Hippocampal formation (tissue), 2 donors: ENCODE measurements at places on chromosomes 1 and 21.

DNA sequence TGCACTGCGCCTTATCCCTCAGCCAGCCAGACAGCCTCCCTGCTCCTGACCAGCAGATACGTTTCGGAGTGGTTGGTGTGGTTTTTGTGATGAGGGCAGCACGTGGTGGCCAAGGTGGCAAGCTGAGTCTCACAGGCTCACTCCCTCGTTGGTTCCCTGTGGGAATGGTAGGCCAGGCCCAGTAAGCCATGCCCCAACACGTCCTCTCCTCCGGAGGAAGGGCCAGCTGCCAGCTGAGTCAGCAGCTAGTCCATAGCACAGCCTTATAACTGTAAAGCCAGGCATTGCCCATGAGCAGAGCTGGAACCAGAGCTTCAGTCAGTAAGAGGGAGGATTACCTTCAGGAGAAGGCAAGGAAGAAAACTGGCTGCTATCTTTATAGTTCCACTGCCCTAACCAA, 29.5 kb downstream of the SZRD1 start:
- no peak for DNase-seq

DNA sequence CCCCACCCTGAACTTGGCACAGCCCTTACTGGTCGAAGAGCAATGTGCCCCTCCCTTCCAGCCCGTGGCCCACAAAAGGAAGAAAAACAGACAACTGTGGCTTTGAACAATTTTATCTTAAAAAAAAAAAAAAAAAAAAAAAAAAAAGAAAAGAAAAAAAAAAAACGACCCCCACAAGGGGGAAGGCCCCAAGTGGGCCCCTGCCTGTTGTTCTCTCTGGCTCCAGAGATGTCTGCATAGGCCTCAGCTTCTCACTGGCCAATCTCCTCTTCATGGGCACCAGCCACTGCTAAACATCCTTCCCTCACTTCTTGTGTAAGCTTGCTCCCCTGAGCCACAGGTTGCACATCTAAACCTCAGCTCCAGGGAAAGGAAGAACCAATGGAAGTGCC, 386 bp upstream of the TSTD1 start:
- DNase-seq = no peak

DNA sequence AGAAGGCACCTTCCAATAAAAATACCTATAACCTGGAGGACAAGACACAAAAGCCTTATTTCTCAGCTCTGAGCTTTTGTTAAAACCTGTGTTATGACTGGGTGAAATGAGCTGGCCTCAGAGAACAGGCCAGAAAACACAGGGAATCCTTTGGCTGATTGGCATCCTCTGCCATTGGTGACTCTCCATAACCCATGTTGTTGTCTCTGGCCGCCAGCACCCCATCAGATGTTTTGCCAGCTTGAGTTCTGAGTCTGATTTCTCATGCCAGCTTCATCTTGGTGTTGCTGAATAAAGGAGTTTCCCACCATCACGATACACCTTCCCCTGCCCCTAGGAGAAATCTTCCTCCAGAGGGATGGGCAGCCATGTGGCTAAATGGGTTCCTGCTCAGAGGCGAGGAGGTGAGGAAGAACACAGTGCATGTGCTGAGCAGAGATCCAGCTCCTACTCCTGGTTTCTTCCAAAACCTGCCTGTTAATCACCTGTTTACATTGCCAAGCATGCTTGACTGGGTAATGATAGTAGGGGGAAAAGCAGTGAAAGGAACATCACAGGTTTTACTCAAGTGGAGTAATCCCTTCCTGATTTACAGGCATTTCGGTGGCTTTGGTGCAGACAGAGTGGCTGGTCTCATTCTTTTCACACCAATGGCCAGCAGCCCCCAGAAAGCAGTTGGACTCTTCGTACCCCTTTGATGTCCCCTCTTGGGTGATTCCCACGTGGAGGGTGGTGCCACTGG, 109.8 kb downstream of the ROR1 start:
- DNase-seq = no peak

GRCh38 chr1:67489643-67490042, 59.4 kb upstream of the SERBP1 start:
- DNase-seq = no peak

DNA sequence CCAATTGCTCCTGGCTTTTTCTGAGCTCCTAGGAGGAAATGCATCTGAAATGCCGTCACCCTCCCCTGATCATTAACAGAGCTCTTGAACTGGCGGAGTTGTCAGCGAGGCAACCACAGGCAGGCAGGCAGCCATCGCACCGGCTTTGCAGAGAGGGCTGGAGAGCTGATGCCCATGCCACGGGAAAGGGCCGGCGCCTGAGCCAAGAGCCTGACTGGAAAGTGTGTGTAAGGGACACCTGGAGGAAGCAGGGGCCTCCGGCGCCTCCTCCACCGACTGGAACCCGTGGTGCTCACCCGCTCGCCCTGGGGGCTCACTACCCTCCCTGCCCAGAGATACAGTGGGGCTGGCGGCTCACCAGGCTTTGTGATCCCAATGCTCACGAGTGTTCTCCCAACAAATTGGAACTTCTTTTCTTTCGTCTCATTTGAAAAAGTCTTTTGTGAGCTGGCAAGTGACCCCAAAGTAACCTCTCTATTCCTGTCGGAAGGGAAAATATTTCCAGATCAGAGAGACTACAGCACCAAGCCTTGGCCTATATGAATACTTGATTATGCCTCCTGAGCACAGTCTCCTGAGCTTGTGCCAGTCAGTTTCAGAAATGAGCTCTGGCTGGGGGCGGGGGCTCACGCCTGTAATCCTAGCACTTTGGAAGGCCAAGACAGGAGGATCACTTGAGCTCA, 97.7 kb upstream of the SLC25A33 start:
- DNase-seq = peak; percentile 53

DNA sequence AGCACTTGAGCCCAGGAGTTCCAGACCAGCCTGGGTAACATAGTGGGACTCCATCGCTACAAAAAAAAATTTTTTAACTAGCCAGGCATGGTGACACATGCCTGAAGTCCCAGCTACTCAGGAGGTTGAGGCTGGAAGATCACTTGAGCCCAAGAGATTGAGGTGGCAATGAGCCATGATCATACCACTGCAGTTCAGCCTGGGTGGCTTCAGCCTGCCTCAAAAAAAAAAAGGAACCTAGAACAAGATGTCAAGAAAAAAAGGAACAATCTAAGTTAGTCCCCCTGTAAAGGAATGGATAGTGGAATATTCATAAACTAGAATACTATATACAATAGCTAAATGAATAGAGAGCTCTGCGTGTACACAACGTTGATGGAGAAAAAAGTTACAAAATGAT, 14.4 kb downstream of the NSL1 start:
- no peak for DNase-seq

DNA sequence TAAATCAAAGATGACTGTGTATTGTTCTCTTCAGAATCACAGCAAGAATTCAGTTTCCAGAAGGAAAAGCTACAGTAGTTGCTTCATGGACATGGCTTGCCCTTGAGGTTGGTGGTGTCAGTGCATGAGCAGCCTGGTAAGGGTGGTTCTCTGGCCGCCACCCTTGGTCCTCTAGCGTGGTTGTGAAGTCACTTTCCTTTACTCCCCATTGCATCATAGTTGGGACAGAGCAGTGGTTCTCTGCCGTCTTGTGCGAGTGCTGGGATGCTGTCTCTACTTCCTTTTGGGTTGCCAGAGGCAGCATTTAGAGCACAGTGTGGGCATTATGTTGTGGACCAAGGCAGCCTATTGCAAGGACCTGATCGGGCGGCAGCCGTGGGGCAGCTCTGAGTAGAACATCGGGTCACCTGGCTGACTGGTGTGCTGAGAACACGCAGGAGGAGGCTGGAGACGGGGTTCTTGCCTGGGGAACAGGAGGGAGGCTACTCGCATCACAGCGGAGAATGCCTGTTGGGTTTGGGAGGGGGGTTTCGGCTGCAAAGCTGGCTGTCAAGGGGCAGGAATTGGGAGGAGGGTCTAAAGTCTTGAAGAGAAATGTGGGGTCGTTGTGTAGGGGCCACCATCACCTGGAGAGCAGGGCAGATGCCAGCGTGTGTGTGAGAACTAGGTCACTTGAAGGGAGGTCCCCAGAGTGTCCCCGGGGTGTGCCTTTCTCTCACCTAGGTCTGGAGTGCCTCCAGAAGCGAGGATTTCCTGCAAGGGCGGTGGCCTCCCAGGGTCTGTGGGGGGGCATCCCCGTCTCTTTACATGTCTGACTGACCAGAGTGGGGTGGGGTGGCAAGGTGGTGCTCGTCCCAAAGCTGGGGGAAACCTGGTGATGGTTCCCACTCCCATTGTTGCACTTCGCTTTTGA, 6.3 kb downstream of the ARF1 start:
- DNase-seq = no peak

GRCh38 chr1:116330846-116331245, 42.2 kb upstream of the ATP1A1 start:
- DNase-seq = no peak

GRCh38 chr1:943545-944340, 15.3 kb downstream of the NOC2L start:
- no peak for DNase-seq

- no peak for DNase-seq
These were observed 992 bp upstream of the C1QA start for GRCh38 chr1:22635436-22635835.

DNA sequence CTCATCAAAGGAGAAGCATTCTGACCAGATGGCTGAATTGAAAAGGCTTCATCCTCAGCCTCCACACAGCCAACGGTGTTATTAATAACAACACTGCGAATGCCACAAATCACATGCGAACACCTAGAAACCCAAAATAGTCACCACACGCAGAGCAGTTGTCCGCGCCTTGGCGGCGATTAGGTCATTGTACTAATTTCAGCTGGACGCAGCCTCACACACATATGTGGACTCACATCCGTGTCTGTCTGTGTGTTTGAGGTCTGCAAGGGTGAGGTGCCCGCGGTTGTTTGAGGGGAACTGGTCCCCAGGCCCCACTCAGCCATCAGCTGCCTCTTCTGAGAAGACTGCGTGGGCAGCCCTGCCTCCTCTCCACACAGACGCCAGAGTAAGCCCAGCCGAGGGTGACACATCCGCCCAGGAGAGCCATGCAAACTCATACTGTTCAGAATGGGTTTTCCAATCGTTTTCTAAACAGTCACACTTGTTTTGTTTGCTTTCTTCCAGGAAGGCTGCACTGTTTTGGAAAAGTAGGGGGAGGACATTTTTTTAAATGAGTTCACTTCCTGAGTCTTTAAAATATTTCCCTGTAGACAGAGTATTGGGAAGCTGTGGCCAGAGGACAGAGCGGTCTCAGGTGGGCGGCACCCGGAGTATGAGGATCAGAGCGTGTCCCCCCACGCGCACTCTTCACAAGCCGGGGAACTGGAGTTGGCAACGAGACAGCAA, 53.4 kb downstream of the TOMM20 start:
- DNase-seq = peak; percentile 69

GRCh38 chr1:82485591-82486369, 685.0 kb downstream of the ADGRL2 start:
- peak; percentile 10 for DNase-seq

DNA sequence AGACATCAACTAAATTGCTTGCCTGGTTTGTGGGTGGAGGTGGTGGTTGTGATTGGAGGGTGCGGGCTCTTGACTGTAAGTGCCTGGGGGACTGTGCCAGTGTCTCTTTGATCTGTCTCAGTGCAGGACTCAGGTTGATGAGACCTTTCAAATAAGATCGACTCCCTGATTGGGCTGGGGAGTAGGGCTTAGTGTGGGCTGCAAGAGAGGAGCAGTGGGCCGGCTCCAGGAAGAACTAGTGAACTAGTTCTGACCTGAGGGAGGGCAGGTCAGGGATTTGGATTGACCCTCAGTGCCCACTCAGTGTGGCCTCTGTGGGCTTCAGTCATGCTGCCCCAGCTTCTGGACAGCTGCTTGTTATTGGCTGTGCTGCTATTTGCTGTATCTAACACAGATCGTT, 130.6 kb upstream of the CACNA1E start:
- DNase-seq = no peak

- no peak for DNase-seq
These were observed 133.4 kb upstream of the MAP1LC3C start for GRCh38 chr1:242132121-242132817.

- no peak for DNase-seq
These were observed 3.5 kb downstream of the DHCR24 start for GRCh38 chr1:54883349-54884102.

- DNase-seq = no peak
These were observed 10.1 kb downstream of the CFAP45 start for GRCh38 chr1:159889821-159890252.

GRCh38 chr1:214660900-214661299, 57.9 kb downstream of the CENPF start:
- peak; percentile 33 for DNase-seq

DNA sequence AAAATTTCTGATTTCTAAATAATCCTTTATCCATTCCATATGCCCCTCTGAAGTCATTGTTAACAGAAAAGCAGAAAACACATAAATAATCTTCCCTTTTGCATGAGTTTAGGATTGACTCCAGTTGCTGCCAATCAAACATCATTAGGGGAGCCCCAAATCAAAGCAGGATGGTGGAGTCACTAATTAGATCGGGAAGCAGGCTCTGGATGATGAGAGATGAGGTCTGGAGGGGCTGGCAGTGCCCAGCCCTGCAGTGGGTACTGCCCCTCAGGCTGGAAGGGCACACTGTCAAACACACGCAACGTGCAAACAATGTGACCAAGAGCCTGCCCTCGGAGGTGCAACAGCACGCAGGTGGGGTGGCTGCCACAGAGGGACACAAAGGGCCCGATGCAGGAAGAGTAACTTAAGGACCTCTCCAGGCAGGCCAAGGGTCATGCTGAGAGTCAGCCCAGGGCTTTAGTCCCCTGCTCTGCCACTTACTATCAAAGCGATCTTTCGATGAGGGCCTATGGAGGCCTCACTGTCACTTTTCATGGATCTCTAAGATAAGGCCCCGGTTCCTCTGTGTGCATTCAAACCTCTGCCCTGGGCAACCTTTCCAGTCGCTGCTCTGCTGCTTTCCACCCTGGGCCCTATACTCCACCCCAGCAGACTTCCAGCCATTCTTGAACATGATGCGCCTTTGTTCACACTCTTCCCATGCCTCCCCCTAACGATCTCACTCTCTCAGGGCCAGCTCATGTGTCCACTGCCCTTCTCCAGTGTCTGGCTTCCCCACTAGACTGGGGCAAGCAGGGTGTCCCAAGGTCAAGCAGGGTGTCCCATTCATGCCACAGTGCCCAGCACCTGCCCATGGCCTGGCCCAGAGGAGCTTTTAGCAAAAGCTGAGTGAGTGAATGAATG, 98.9 kb downstream of the DMRTB1 start:
- no peak for DNase-seq

- DNase-seq = no peak
These were observed 17.2 kb upstream of the PRSS38 start for GRCh38 chr1:227798078-227798802.

DNA sequence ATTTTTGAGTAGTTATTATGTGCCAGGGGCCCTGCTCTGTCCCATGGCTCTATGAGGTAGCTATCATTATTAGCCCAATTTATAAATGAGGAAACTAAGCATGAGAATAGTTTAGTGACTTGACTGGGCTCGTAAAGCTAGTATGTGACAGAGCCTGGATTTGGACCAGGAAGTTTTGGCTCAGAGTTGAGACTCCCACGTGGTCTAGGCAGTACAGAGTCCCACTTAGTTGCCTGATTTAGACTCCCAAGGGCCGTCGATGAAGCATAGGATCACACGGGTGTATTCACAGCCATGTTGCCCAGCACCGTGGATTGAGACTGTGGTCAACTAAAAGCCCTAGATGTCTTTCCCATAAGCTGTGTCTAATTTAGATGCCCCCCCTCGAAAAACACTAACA, 81.7 kb downstream of the DDX20 start:
- DNase-seq = no peak
